Fibroblast of pulmonary artery (primary cell): ENCODE measurements at places on chromosomes 4 and X.

- peak; percentile 84 for DNase-seq
These were observed 151.3 kb upstream of the TTC29 start for GRCh38 chr4:147096667-147097604.

GRCh38 chrX:19343535-19344408, at the start of gene PDHA1:
TSS of gene PDHA1 (plus strand) at chrX:19343927. CDS start at chrX:19344038, 111 bp downstream.
- peak; percentile 90 for DNase-seq

DNA sequence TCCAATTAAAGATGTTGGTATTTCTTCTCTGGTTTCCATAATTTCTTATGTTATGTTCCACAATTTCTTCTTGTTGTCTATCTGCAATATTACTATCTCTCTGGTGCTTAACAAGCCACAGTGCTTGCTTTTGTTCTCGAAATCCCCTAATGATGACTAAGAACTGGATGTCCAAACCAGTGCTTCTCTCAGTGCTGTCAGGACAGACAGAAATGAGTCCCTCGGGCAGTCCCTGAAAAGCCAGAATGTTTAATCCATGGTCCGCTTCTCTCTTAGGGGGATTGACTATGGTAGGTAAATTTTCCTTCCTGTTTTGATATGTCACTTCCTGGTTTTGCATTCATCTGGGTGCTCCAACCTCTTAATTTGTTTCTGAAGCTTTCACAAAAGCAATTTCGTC, 321.6 kb upstream of the PCDH10 start:
- no peak for DNase-seq

- DNase-seq = peak; percentile 65
These were observed 80.2 kb upstream of the CBLL2 start for GRCh38 chrX:22192419-22193060.

DNA sequence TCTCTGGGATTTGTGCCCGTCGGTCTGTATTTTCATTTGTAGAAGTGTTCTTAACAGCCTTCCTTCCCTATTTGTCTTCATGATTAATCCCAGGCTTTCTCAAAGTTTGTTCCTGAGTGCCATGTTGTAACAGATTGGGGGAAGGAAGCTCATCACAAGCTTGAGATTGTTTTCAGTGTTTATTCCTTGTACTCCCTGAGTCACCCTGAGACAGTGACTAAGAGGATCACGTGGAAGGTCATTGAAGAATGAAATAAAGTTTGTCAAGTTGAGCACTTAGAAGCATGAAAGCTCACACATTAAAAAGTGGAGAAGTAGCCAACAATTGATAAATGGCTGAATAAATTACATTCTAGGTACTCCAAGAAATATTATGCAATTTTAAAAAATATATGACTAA, 153.5 kb upstream of the FAM241A start:
- DNase-seq = peak; percentile 67

GRCh38 chr4:38055566-38055965, 95.4 kb downstream of the PTTG2 start:
- no peak for DNase-seq

DNA sequence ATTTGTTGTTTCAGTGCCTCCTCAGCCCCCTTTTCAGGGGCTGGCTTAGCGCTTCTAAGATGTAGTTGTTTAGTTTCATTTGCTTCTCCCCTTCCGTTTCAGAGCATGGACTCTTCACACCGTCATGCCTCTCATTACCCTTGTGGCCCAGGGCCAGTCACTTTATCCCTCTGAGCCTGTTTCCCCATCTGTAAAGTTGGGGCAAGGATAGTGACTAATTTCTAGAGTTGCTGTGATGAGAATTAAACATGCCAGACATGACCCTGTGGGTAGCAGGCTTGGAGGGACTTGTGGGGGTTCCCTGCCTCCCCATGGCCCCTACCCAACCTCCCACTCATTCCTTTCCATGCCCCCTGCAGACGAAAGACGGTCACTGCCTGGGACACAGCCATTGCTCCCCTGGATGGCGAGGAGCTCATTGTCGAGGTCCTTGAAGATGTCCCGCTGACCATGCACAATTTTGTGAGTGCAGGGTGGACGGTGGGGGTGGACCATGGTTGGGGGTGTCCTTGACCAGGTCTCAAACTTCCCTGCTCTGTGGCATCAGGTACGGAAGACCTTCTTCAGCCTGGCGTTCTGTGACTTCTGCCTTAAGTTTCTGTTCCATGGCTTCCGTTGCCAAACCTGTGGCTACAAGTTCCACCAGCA, 3.6 kb downstream of the ARAF start:
- no peak for DNase-seq

- no peak for DNase-seq
These were observed 999.5 kb upstream of the PABPC4L start for GRCh38 chr4:135201081-135201480.

DNA sequence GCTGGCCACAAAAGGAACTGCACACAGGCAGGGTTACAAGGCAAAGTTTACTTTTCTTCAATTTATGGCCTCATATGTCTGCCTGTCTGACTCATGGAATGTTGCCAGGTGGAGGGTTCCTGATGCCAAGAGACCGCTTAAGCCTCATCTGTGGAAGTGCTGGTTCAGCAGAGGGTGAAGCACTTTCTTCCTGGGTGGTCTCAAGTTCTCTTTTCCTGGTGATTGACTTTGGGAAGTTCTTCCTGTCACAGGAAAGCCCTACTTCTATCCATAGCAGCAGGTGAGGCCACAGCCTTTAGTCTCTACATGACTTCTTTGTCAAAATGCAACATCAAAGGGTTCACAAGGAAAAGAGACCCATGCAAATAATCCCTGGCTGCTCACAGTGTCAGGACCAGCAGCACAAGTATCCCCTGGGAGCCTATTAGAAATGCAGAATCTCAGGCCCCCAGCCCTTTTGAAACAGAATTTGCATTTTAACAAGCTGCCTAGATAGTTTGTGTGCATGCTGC, 81.4 kb upstream of the IGFBP7 start:
- DNase-seq = peak; percentile 16

DNA sequence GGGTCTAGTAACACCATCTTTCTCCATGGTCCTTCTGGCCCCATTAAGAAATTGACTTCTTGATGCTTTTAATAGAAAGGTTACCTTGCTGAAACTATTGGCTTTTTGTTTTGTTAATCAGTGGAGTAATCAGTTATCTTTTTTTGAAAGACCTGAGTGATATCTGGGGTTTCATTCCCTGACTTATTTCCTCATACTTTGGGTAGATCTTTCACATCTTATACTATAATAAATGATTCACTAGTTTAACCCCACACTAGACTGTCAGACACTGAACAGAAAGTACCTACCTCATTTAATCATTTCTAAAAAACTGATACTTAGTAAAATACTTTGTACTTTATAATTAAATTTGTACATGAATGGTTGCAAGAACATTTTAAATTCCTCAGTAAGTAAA, 1021.1 kb downstream of the STIM2 start:
- no peak for DNase-seq

GRCh38 chr4:173448608-173449379, 49.9 kb upstream of the SCRG1 start:
- DNase-seq = no peak

- no peak for DNase-seq
These were observed 43.8 kb downstream of the CNGA1 start for GRCh38 chr4:47972721-47973120.

- no peak for DNase-seq
These were observed 477.6 kb downstream of the PACRGL start for GRCh38 chr4:21177871-21178270.

DNA sequence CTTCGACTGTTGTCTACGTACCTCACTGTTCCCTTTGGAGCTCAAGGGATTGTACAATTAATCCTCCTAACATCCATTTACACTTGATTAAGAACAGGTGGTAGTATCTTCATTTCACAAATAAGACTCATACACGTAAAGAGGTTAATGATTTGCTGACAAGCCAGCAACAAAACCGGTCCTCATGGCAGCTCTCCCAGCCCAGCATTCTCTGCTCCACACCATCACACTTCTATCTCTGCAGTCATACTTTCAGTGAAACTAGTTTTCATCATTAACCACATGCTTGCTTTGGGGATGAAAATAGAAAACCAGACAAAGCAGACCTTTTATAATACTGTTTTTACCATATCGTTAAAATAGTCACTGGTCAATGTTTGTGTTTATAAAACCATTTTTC, 28.7 kb upstream of the CASK start:
- DNase-seq = no peak

- no peak for DNase-seq
These were observed 82.2 kb upstream of the FRG1 start for GRCh38 chr4:189858435-189858834.

GRCh38 chrX:7515681-7516413, 327.1 kb upstream of the VCX start:
- no peak for DNase-seq

DNA sequence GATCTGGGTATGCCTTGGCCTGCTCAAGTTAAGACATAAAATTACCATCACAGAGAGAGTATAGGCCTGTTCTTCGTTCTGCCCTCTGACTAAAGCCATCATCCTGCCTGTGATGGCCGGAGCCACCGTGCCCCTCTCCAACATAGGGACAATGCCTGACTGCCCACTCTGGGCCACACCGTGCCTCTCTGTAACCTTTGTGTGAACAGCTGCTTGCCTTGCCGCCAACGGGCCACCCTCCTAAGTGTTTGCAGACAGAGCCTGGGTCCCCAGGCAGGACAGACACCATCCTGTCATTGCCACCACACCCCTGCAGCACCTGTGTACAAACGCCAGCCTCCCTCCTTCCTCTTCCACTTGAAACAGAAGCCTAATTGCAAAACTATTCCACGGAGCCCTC, 298.7 kb upstream of the TENM3 start:
- no peak for DNase-seq

- no peak for DNase-seq
These were observed 42.0 kb upstream of the GPR78 start for GRCh38 chr4:8538076-8538702.

- DNase-seq = peak; percentile 59
These were observed 72.9 kb upstream of the STIM2 start for GRCh38 chr4:26787461-26788340.

GRCh38 chr4:4341861-4342650, 44.8 kb upstream of the NSG1 start:
- no peak for DNase-seq

- DNase-seq = no peak
These were observed 54.5 kb upstream of the HAND2 start for GRCh38 chr4:173584506-173584905.

DNA sequence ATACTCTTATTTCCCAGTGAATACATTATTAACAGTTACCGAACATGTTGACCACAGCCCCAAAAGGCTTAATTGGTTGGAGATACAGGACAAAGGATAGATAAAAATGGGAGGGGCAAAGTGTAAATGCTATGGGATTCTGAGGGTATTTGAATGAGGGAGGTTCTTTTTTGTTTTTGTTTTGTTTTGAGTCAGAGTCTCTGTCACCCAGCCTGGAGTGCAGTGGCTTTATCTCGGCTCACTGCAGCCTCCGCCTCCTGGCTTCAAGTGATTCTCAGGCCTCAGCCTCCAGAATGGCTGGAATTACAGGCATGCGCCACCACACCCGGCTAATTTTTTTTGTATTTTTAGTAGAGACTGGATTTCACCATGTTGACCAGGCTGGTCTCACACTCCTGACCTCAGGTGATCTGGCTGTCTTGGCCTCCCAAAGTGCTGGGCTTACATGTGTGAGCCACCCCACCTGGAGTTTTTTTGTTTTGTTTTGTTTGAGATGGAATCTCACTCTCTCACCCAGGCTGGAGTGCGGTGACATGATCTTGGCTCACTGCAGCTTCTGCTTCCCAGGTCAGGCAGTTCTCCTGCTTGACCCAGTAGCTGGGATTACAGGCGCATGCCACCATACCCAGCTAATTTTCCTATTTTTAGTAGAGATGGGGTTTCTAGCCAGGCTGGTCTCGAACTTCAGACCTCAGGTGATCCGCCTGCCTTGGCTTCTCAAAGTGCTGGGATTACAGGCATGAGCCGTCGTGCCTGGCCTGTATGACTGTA, 9.0 kb downstream of the UBE2K start:
- peak; percentile 46 for DNase-seq

- no peak for DNase-seq
These were observed 8.7 kb upstream of the PJA1 start for GRCh38 chrX:69173906-69174305.

- DNase-seq = no peak
These were observed 333.2 kb upstream of the MAD2L1 start for GRCh38 chr4:120399826-120400225.
